ENCODE measurements at places on chromosomes 13 and 19.

GRCh38 chr19:41144403-41144802 lies 30.2 kb downstream of the CYP2F1 start:
- H3K27me3 ChIP-seq: no peaks in the 10 kb centered on the region
- H3K4me3 ChIP-seq: no peak overlapping the region
- H3K27ac ChIP-seq: no peak overlapping the region
- peak; percentile 48 for DNase-seq
- no peaks in the 10 kb centered on the region for H3K4me1 ChIP-seq
- no peaks in the 10 kb centered on the region for H3K36me3 ChIP-seq

DNA sequence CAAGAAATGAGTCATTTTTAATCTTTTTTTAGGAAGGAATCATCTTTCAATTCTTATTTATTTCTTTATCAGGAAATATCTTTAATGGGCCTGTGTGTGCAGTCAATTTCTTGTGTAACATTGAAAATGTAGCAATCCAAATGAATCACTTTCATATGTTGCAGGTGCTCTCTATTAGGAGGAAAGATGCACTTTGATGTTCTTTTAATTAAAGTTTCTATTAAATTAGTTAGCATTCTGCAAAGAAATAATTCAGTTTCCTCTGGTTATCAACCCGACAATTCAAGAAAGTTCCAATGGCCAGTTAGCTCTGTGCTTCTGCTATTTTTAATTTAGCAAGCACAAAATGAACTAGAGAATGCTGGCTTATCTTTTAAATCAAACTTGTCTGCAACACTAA lies 212.0 kb downstream of the PCDH17 start:
- no peak overlapping the region for H3K27ac ChIP-seq
- H3K4me3 ChIP-seq: no peak overlapping the region
- no peak for DNase-seq
- H3K36me3 ChIP-seq: peaks cover 8% of the 10 kb centered on the region
- H3K4me1 ChIP-seq: no peaks in the 10 kb centered on the region
- H3K27me3 ChIP-seq: no peaks in the 10 kb centered on the region

DNA sequence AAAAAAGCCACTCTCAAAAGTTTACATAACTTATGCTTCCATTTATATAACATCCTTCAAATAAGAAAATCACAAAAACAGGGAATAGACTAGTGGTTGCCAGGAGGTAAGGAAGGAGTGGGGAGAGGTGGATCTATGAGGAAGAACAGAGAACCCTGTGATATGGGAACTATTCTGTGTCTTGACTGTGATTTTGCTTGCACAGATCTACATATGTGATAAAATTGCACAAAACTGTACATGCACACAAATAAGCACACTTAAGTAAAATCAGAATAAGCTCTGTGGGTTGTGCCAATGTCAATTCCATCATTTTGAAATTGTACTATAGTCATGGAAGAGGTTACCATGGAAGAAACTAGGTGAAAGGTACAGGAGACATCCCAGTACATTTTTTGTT lies 121.6 kb upstream of the SGCG start:
- H3K27me3 ChIP-seq: no peaks in the 10 kb centered on the region
- no peak for DNase-seq
- no peak overlapping the region for H3K4me3 ChIP-seq
- no peak overlapping the region for H3K27ac ChIP-seq
- H3K4me1 ChIP-seq: no peaks in the 10 kb centered on the region

GRCh38 chr19:5996623-5997320 lies 18.8 kb upstream of the RANBP3 start:
- no peak overlapping the region for H3K4me3 ChIP-seq
- no peaks in the 10 kb centered on the region for H3K4me1 ChIP-seq
- H3K27ac ChIP-seq: no peak overlapping the region
- DNase-seq: no peak

GRCh38 chr19:35585848-35586247 lies at the start of gene PMIS2:
TSS of gene PMIS2 (plus strand) at chr19:35586173. CDS start at chr19:35586260, 87 bp downstream.
- peaks cover 42% of the 10 kb centered on the region for H3K27me3 ChIP-seq
- no peaks in the 10 kb centered on the region for H3K36me3 ChIP-seq
- H3K4me3 ChIP-seq: no peak within 1 kb of the TSS
- H3K27ac ChIP-seq: no peak within 1 kb of the TSS

All from progenitor cell of endocrine pancreas (in vitro differentiated cells).